ENCODE measurements at places on chromosomes 7 and 10.

DNA sequence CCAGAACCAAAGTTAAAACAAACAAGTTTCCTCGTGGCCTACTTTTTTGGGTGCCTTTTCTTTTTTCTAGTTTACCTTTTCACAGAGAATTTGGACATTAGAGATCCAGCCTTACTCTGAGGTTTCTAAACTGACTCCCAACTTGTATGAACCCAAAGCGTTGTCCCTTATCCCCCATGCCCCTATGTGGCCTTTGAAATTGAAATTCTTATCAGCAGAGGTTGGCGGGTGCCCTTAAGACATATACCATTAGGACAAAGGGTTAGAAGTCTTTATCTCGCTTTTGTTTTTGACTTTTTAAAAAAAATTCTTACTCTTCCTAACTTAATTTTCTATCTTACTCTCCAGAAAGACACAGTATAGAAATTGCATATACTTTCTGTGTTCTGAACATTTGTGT is 76.3 kb upstream of the C7orf33 start:
- no peak for DNase-seq

DNA sequence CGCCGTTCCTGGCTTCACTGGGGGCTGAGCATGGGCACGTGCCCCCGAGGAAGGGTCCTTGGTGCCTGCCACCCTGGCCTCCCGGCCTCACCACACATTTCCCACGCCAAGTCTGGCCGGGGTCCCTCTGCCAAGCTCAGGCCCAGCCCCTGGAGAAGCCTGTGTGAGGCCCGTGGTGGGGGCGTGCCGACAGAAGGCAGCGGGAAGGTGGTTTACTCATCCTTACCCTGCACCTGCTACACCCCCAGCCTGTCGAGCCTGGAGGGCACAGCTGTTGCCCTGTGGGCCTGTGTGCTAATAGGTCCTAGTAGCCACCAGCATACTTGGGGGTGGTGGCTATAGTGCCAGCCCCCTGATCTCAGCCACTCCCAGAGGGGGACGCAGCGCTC is 46.7 kb downstream of the NKX6-2 start:
- DNase-seq, result no peak

DNA sequence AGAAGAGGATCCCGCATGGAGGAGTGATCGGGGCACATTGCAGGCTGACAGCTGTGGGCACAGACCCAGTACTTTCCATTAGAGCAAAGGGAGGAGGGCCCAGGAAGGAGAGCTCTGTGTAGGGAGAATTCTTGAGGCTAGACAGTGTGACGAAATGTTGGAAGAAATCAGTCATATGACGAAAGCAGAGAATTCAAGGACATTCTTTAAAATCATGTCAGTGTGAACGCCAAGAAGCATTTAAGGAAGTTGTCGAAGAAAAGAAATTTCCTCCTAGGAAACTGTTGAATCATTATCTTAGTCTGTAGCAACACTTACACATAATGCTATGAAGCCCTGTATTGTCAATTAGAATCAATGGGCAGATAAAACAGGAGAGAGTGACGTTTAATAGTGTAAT is 191.3 kb upstream of the ADARB2 start:
- no peak for DNase-seq

DNA sequence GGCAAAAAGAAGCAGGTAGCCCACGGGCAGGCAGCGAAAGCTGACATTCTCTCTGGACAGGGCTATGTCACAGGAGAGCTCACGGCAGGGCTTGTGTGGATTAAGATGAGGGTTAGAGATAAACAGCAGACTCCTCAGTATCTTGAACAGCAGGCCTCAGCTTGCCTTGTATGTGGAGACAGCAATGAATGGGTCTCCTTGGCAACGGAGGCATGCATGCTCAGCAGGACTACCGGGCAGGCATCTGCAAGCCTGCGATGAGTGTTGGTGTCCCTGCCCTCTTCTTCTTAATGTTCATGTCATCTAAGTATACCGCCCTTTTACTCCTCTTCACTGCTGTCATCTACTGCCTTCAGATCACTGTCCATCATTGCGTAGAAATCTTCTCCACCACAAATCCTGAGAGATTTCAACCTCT is 81.9 kb upstream of the C1GALT1 start:
- no peak for DNase-seq

DNA sequence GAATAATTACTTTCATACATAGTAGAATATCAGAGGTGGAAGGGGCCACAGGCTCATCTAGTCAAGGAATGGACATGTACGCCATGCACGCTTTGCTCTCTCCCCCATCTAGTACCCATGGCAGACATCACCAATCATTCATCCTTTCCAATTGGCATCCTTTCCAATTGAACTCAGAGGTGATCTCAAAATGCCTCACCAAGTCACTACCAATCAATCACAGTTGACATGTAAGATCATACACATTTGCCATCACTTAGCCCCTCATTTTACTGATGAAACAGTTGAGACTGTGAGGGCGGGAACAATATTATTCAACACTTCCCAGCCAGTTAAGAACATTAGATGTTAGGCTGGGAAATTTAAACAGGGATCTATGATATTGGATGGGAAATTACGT is 308.4 kb downstream of the FGFR2 start:
- DNase-seq, result no peak

DNA sequence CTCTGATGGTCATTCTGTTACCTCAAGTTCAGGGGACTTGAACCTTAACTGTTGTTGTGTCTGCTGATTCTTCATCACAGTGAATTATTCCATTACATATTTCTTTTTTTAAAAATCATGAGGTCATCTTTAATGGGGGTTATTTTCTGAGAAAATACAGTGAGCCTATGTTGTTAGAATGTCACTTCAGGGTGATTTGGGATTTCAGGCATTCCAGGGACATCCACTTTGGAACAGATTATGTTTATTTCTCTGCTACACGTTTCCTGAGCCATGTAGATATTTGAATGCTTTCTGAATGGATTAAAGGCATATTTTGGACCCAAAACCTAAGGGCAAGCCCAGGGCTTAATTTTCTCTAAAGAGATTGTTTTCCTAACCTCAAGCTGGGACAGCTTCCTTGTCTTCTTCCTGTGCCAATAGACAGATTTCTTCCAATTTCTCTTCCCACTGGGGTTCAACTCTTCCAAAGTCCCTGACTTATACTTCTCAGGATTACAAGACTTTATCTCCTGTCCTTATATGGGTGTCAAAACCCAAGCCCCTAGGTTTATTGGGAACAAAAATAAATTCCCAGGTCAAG is 271.7 kb downstream of the ARHGAP12 start:
- no peak for DNase-seq

- no peak for DNase-seq
These were observed 298.3 kb downstream of the RPS24 start for GRCh38 chr10:78332012-78332411.

- DNase-seq, result no peak
These were observed 44.3 kb downstream of the SMURF1 start for GRCh38 chr7:99099499-99100077.

Data from NCI-H1417 treated with DMSO at 0.1 percent for 48 hours (cell line).